ENCODE measurements at places on chromosomes 4 and X.

DNA sequence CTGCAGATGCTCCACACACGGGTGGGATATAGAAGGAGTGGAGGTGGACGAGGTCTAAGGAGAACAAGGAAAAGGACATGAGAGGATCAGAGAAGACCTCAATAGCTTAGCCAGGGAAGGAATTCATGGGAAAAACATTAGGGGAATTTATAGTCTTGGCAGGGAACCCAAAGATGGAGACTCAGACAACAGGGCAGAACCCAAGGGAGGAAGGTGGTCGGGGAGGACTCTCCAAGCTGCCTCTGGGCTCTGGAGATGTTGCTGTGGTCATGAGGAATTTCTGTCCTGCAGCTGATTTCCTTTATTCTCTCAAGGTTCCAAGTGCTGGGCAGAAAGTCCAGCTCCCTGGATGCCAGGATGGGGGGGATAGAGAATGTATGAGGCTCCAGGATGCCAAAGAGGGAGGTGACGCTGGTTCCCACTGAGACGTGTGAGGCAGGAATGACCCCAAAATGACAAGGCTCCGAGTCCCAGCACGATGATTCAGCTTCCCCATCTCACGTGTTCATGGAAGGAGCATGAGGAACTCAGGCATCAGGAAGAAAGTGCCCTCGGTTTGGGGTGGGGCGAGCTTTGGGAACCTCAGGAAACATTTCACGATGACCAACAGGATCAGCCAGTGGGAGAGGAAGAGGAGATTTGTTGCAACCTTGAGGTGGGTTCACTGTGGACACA, 57.0 kb upstream of the PPP2R3B start:
- DNase-seq: no peak

GRCh38 chr4:145097331-145097820, 620 bp downstream of the ANAPC10 start:
- DNase-seq: no peak

GRCh38 chr4:79831701-79832514, 241.1 kb downstream of the ANTXR2 start:
- DNase-seq: no peak

DNA sequence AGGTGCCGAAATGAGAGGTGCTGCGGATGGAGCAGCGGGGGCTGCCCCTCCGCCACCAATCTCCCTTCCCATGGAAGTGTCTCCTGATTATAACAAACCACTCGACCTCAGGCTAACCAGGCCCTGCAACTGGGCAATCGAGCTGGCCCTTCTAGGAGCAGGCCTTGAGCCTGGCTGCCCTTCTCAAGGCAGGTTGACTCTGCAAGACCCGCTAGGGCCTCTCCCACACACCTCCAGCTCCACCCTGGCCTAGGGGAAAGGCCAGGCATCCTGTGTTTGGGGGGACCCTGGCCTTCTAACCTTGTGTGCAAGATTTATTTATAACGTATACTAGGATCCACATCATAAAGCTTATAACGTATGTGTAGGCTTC, 3.7 kb upstream of the BCOR start:
- DNase-seq: no peak

GRCh38 chr4:121788896-121789295, 12.2 kb upstream of the EXOSC9 start:
- no peak for DNase-seq

DNA sequence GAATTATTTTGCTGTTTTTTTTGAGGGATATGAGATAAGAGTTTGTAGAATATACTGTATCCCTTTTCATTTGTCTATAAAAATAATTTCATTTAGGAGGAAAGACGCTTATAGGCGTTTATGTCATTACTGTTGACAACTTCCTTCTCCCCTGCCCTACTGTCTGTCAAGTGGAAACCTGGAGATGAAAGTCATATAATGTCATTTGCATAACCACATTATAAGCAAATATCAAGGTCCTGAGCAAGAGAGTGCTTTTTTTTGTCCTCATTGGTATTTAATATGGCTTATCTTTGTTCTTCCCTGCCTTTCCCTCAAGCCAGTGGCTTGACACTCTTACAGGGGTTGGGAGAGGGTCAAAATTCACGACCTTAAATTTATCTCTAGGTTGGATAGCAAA, 55.8 kb downstream of the LRP2BP start:
- DNase-seq: no peak

GRCh38 chr4:188949596-188949995, 810.4 kb downstream of the TRIML1 start:
- no peak for DNase-seq

Data from stimulated activated CD4-positive, alpha-beta T cell treated with anti-CD3 and anti-CD28 coated beads, Interleukin-1b, Interleukin-23, amount 100 ng/mL, for 48 hours (primary cell).